Mesothelial cell of epicardium (in vitro differentiated cells): ENCODE measurements at places on chromosomes 3 and 15.

DNA sequence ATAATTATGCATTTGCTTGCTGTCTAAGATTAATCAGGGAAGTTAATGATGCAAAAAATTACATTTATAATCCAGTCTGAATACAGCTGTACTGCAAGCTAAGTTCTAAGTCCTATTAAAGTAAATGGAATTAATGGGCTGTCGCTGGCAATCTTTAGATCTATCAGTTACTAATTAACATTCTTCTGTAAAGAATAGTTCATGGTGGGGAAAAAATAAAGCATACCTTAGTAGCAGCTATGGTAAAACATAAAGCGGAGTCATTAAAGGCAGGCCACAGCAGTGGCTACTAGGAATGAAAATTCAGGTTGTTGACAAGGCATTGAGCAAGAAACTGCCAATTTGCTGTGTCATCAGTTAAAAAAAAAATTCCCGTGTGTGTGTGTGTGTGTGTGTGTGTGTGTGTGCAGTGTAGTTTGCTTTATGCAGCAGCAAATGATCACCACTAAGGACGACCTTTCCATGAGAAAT, 129.8 kb downstream of the ZNF385D start:
- H3K27ac ChIP-seq, result no peak overlapping the region
- no peaks in the 10 kb centered on the region for H3K27me3 ChIP-seq
- no peaks in the 10 kb centered on the region for H3K36me3 ChIP-seq
- peaks cover 16% of the 10 kb centered on the region for H3K4me1 ChIP-seq

GRCh38 chr3:94019659-94020058, 8.7 kb downstream of the STX19 start:
- no peaks in the 10 kb centered on the region for H3K36me3 ChIP-seq
- H3K27me3 ChIP-seq, result no peaks in the 10 kb centered on the region
- DNase-seq, result no peak
- H3K4me3 ChIP-seq, result no peak overlapping the region
- no peak overlapping the region for H3K27ac ChIP-seq

- H3K36me3 ChIP-seq, result peaks cover 6% of the 10 kb centered on the region
- DNase-seq, result no peak
- no peak overlapping the region for H3K4me3 ChIP-seq
- no peaks in the 10 kb centered on the region for H3K27me3 ChIP-seq
- H3K4me1 ChIP-seq, result no peaks in the 10 kb centered on the region
Measured at GRCh38 chr3:36677331-36678007, 86.9 kb downstream of the DCLK3 start.

DNA sequence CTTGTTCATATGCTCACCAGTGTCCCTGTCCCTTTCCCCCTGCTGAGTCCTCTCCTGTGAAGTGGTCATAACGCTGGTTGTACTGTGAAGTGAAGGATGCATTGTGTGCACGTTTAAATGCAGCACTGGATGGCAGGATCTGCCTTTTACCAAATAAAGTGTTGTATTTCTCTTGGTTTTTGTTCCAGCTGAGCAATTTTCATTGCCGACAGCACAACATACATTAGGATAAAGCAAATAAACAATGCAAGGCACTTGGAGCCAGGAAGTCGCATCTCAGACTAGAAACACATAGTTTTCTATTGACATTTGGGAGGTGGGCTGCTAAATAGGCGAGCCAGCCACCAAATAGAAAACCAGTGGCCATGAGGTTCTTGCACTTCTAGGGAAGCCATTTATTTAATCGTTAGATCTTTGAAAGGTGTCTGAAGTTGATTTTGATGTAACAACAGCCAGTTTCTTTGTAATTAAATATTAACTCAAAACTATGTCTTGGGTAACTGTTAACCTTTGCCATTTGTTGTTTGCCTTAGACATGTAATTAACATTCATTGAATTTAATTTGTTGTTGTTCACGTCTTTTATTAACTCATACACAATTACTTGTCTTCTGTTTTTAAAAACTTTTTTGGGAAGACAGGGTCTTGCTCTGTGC, 185.3 kb downstream of the FNDC3B start:
- no peak for DNase-seq
- H3K4me3 ChIP-seq, result no peak overlapping the region
- no peaks in the 10 kb centered on the region for H3K27me3 ChIP-seq
- H3K27ac ChIP-seq, result no peak overlapping the region

DNA sequence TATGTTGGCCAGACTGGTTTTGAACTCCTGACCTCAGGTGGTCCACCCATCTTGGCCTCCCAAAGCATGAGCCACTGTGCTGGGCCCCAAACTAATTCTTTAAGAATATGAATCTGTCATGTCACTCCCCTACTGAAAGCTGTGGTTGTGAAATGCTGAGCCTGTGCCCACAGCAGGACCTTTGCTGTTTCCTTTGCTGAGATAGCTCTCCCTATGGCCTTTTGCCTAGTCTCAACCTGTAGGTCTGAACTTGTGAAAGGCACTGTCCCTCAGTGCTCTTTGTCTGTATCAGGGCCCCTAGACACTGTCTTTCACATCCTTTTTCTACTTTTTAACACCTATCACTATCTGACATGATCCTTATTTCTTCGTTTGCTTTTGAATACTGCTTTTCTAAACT, 62.7 kb upstream of the CCR4 start:
- H3K4me1 ChIP-seq, result peaks cover 35% of the 10 kb centered on the region
- DNase-seq, result no peak
- H3K36me3 ChIP-seq, result peaks cover 14% of the 10 kb centered on the region

- DNase-seq, result no peak
- peaks cover 4% of the 10 kb centered on the region for H3K36me3 ChIP-seq
- H3K4me3 ChIP-seq, result no peak overlapping the region
- no peaks in the 10 kb centered on the region for H3K27me3 ChIP-seq
Measured at GRCh38 chr15:65369212-65369547, 8.6 kb downstream of the IGDCC3 start.

DNA sequence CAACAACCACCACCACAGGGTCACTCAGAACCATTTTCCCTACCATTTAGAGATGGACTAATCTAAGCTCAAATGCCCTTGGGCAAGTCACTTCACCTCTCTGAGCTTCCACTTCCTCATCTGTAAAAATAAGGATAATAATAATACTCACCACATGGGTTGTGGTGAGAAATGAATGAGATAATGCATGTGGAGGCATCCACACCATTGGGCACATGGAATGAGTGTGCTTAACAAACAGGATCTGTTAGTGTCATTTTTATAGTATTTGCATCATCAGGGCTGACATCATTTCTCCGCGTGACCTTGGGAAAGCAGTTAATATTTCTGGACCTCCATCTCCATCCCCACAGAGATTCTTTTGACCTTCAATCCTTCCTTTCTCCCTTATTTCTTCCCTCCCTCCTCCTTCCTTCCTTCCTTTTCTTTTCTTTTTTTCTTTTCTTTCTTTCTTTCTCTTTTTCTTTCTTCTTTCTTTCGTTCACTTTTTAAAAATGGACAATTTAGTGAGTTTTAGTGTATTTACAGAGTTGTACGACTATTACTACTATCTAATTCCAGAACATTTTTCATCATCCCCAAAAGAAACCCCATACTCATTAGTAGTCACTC, 7.7 kb upstream of the RFT1 start:
- H3K27me3 ChIP-seq, result no peaks in the 10 kb centered on the region
- no peak for DNase-seq
- no peaks in the 10 kb centered on the region for H3K36me3 ChIP-seq
- no peak overlapping the region for H3K27ac ChIP-seq
- H3K4me3 ChIP-seq, result no peak overlapping the region
- H3K4me1 ChIP-seq, result peaks cover 5% of the 10 kb centered on the region

GRCh38 chr3:169694117-169694516, 30.6 kb upstream of the MECOM start:
- peaks cover 2% of the 10 kb centered on the region for H3K4me1 ChIP-seq
- H3K4me3 ChIP-seq, result no peak overlapping the region
- no peaks in the 10 kb centered on the region for H3K36me3 ChIP-seq
- H3K27me3 ChIP-seq, result peaks cover 33% of the 10 kb centered on the region
- no peak for DNase-seq

- H3K4me1 ChIP-seq, result peaks cover 4% of the 10 kb centered on the region
- no peak overlapping the region for H3K4me3 ChIP-seq
- no peak for DNase-seq
- no peaks in the 10 kb centered on the region for H3K36me3 ChIP-seq
- H3K27me3 ChIP-seq, result no peaks in the 10 kb centered on the region
Measured at GRCh38 chr15:95684693-95685115, 645.8 kb upstream of the NR2F2 start.

- no peaks in the 10 kb centered on the region for H3K36me3 ChIP-seq
- no peaks in the 10 kb centered on the region for H3K27me3 ChIP-seq
- no peak overlapping the region for H3K27ac ChIP-seq
- peaks cover 4% of the 10 kb centered on the region for H3K4me1 ChIP-seq
- no peak overlapping the region for H3K4me3 ChIP-seq
Measured at GRCh38 chr15:88998980-88999713, 86.0 kb upstream of the MFGE8 start.

DNA sequence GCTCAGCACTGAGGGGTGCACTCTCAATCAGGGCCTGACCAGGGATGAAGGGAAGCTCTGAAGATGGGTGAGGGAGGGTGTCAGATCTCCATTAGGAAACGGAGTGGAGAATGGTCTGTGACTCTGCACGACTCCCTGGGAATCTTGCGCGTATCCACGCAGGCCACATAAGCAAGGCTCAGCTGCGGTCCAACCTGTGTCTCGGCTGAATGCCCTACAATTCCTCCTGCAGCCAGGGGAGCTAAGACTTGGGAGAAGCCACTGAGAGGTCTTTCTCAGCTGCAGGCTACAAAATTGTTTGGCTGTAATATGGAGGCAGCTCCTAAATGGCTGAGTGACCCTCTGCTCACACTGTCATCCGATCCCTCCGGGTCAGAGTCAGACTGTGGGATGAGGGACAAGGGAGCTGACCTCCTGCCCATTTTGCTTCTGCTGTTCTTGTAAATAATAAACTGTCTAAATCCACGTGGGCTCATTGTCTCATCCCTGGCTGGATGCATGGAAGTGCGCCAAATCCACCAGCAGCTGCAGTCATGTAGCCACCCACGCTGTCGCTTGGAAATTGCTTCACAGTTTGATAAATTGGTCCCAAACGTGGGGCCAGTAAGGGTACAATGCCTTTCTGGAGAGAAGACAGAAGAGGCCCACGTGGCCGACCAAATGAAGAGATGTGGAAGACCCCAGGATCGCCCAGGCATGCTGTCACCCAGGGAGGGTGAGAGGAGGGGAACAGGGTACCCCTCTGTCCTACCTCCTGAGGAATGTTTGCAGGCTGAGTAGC, 30.5 kb downstream of the ALS2CL start:
- H3K4me1 ChIP-seq, result peaks cover 36% of the 10 kb centered on the region
- peak overlapping the region; percentile 31 for H3K27ac ChIP-seq
- H3K36me3 ChIP-seq, result no peaks in the 10 kb centered on the region
- no peak overlapping the region for H3K4me3 ChIP-seq
- no peaks in the 10 kb centered on the region for H3K27me3 ChIP-seq

- H3K27me3 ChIP-seq, result peaks cover 28% of the 10 kb centered on the region
- DNase-seq, result no peak
- peaks cover 55% of the 10 kb centered on the region for H3K4me1 ChIP-seq
- no peaks in the 10 kb centered on the region for H3K36me3 ChIP-seq
Measured at GRCh38 chr15:92128788-92129187, 264.9 kb upstream of the ST8SIA2 start.

GRCh38 chr15:98689431-98689861, 41.1 kb downstream of the IGF1R start:
- H3K4me3 ChIP-seq, result no peak overlapping the region
- H3K27ac ChIP-seq, result no peak overlapping the region
- no peak for DNase-seq
- peaks cover 26% of the 10 kb centered on the region for H3K4me1 ChIP-seq
- peaks cover 2% of the 10 kb centered on the region for H3K36me3 ChIP-seq
- no peaks in the 10 kb centered on the region for H3K27me3 ChIP-seq

DNA sequence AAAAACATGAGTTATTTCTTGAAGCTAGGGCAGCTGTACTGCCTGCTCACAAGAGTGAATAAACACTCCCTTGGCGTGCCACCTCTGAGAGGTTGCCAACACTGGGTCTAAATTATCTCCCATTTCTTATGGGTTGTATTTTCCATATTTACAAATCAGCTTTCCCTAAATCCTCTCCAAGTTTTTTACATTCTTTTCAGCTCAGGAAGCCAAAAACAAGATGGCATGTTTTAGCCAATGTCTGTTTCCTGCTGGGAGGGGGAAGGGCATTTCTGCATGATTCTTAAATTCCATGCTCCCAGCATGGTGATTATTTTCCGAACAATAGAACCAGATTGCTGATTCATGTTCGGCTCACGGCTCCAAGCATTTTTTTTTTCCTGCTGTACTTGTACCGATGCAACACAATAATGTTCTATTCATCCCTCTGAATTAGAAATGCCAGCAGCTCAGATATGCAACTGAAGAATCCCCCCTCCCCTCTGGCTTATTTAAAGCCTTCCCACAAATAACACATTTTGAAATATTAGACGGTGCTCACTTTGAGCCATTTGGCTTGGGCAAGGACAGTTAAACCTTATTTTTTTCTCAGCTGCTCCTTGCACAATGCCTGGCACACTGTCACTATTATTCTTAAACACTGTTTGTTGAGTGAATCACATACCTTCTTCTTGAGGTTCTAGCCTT, 252.5 kb downstream of the THRB start:
- no peak overlapping the region for H3K4me3 ChIP-seq
- no peaks in the 10 kb centered on the region for H3K36me3 ChIP-seq
- H3K27ac ChIP-seq, result no peak overlapping the region
- peaks cover 5% of the 10 kb centered on the region for H3K4me1 ChIP-seq
- H3K27me3 ChIP-seq, result no peaks in the 10 kb centered on the region
- DNase-seq, result no peak

DNA sequence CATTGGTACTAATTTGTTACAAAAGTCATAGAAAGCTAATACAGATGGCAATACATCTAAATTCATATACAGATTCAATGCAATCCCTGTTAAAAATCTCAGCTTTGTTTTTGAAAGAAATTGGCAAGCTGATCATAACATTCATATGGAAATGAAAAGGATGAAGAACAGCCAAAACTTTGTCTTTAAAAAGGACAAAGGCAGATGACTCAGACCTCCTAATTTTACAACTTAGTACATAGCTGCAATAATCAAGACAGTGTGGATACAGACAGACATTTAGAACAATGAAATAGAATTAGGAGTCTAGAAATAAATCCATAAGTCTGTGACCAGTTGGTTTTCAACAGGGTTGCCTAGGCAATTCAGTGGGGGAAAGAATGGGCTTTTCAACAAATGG, 63.3 kb downstream of the AQP9 start:
- no peak for DNase-seq
- H3K4me3 ChIP-seq, result no peak overlapping the region
- peaks cover 13% of the 10 kb centered on the region for H3K4me1 ChIP-seq
- no peaks in the 10 kb centered on the region for H3K36me3 ChIP-seq

GRCh38 chr3:17656264-17656663, 86.2 kb downstream of the TBC1D5 start:
- DNase-seq, result no peak
- H3K4me1 ChIP-seq, result no peaks in the 10 kb centered on the region
- H3K36me3 ChIP-seq, result no peaks in the 10 kb centered on the region
- H3K4me3 ChIP-seq, result no peak overlapping the region
- H3K27me3 ChIP-seq, result no peaks in the 10 kb centered on the region

- H3K4me1 ChIP-seq, result peaks cover 5% of the 10 kb centered on the region
- H3K4me3 ChIP-seq, result no peak overlapping the region
- DNase-seq, result no peak
- peaks cover 6% of the 10 kb centered on the region for H3K27me3 ChIP-seq
- H3K27ac ChIP-seq, result no peak overlapping the region
- H3K36me3 ChIP-seq, result no peaks in the 10 kb centered on the region
Measured at GRCh38 chr3:13051066-13051465, 22.2 kb downstream of the IQSEC1 start.
